ENCODE measurements at places on chromosomes 13 and 19.

DNA sequence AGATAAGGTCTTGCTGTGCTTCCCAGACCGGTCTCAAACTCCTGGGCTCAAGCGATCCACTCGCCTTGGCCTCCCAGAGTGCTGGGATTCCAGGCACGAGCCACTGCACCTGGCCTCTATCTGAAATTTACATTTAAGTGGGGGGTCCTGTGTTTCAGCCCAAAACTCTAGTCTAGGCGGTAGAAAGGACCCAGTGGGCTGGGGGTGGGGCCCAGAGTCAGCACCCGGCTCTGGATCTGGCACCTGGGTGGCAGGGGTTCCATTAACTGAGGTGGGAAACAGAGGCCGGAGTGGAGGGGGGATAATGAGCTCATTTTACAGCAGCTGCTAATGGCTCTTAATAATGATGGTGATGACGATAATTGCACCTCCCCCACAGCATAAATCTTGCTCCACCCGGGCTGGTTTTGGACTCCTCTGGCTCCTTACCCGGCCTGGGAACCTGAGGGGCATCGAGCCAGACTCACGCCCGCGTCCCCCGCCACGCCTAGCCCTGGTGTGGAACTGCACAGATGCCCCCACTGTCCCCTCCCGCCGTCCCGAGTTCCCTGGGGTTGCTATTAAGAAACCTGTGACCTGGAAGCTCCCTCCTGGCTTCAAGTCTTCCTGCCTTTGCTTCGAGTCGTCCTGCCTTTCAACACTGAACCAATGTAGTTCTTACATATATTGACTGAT, 17.8 kb upstream of the KLF2 start:
- DNase-seq, result no peak

GRCh38 chr13:22154041-22154440, 483.2 kb downstream of the FGF9 start:
- no peak for DNase-seq

DNA sequence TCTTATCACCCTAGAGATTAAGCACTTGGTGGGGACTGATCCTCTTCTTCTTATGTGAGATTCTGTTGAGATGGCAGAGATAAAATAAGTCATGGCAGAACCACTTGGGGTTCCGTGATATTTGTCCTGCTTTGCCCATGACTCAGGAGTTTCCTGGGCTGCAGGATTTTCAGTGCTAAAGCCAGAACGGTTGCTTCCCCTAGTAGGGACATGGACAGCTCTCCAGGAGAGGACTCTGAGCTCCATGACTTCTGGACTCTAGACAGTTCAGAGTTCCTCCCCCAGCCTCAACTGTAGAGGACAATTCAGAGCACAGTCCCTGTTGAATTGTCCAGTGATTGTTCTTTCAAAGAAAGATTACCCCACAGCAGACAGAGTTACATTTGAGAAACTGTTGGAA, 98.8 kb downstream of the OLFM4 start:
- no peak for DNase-seq

DNA sequence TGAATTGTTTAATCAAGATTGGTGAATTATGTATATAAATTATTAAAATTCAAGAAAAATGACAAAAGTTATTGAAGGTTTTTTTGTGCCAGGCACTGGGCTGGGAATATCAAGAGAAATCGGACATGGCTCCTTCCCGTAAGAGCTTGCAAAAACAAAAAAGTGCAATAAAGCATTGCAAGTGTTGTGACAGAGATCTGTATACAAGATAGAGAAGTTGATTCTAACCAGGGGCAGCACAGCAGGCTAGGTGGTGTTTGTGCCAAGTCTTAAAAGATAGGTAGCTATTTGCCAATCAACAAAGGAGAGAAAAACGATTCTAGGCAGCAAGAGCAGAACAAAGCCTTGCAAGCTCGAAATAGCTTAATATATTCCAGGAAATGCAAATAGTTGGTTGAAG, 123.7 kb upstream of the WASF3 start:
- no peak for DNase-seq

- no peak for DNase-seq
Observed at GRCh38 chr13:40398065-40398464, 268.4 kb downstream of the FOXO1 start.

DNA sequence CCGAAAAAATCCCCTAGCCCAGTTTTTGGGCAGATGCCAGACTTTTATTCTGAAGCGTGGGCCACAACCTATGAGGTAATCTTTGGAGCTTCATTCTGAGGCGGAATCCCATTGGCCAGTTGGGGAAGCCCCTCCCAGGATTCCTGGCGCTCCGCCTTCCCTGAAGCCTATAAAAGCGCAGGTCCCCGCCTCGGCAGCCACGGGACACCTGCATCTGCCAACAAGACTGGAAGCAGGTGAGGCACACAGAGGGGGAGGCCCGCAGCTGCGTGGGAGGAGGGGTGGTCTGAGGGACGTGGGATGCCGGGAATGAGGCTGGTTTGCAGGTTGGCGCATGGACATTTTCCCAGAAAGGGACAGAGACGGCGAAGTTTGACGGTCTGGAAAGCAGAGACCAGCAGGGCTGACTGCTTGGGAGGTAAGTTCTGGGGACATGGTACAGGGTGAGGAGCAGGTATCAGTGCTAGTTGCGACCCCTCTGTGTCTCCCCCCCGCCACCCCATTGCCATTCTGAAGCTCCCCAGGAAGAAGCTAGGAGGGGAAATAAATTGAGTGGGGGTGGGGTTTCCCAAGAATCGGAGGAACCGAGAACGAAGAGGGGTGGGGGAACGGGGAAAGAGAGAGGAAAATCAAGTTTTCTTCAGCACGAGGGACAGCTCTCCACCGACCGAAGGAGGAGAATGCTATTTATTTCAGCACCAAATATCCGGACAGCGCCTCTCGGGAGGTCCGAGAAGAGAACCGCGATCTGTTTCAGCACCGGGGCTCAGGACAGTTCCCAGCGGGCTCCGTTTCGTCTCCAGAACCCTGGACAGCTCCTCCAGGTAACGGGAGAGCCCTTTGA, 22.4 kb upstream of the FEM1A start:
- DNase-seq, result peak; percentile 98

- DNase-seq, result no peak
Observed at GRCh38 chr13:39132286-39133230, 94.3 kb downstream of the NHLRC3 start.

- DNase-seq, result no peak
Observed at GRCh38 chr13:28864544-28864943, 44.4 kb downstream of the MTUS2 start.

DNA sequence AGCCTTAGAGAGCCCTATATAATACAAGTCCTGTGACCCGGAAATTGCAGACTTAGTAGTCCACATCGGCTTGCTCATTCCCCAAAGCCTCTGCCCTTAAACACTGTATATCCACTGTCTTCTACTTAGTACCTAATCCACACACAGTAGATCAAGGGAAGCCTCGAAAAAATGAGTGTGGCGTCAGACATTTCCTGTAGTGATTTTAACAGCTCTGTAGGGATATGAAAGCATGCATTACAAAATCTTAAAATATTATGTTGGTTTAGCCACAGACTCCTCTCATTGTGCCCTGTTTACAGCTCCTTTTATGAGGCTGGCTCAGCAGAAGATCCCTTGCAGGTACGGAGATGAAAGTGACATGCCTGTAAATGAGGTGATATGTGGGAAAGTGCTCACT, 416.3 kb downstream of the LIG4 start:
- DNase-seq, result no peak

GRCh38 chr13:64551755-64552154, 2678.4 kb downstream of the PCDH9 start:
- DNase-seq, result peak; percentile 3

- DNase-seq, result peak; percentile 91
Observed at GRCh38 chr19:10936661-10937084, 8.1 kb downstream of the TIMM29 start.

DNA sequence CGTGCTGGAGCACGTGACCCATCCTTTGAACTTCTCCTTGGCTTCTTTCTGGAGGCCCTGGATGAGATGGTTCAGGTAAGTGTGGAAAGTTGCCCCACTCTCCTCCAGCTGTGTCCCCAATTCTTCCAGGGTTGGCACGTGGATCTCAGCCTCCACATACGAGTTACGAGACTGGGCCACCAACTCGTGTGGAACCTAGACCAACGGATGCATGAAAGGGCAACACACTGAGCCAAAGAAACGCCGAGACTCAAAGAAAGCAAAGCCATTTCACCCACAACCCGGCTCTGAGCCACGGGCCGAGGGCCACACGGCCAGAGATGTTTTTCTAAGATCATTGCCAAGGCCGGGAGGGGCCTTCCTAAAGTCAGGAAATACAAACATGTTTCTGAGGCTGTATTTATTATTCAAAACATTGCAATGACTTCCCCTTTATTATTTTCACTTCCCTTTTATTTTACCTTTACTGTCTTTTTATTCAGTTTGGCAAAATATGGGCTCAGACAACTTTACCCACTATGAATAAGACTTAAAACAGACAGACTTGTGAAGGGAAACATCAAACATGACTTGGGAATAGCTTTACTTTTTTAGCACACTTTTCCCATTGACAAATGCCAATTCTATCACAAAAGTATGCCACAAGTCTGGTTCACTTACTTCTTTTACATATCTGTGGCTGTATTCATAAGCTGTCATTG, 94.6 kb downstream of the KL start:
- DNase-seq, result no peak

DNA sequence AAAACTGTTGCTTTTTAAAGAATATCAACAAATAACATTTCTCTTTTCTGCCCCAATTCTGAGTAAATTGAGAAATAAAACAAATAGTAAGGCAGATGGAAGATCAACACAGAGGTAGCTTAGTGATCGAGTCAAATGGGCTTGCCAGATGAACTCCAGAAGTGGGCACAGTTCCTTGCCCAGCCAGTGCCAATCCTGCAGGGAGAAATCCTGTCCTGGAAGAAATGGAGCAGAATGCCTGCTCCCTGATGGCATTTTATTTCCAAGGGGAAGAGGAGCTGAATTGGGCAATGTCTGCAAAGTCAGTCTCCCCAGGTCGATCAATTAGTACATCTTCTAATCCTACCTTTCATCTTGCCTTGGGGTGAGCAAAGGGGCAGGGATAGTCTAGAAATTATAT, 225.3 kb downstream of the NHLRC3 start:
- no peak for DNase-seq

DNA sequence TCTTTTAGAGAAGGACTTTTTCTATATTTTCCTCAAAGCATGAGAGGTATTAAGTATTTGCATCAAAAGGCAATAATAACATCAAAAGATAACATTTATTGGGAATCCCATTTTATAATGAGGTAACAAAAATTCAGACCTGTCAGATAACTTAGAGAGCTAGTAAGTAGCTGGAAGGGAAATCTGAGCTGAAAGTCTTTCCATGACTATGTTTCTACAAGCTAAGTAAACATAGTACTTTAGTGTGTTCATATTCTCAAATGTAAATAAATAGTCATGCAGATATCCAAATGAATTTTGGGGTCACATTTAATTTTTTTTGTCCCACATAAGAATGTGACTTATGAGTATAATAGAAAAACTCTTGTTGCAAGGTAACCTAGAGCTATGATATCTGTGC, 87.3 kb upstream of the FBXL3 start:
- DNase-seq, result peak; percentile 1

DNA sequence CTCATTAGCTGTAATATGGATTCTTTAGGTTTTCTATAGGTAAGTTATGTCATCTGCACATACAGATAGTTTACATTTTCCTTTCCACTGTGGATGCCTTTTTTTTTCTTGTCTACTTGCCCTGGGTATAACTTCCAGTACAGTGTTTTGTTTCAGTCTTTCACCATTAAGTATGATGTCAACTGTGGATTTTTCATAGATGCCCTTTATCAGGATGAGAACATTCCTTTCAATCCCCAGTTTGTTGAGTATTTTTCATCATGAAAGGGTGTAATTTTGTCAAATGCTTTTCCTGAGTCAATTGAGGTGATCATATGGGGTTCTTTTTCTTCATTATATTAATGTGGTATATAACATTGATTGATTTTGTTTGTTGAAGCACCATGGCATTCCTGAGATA, 43.6 kb upstream of the SACS start:
- DNase-seq, result no peak

DNA sequence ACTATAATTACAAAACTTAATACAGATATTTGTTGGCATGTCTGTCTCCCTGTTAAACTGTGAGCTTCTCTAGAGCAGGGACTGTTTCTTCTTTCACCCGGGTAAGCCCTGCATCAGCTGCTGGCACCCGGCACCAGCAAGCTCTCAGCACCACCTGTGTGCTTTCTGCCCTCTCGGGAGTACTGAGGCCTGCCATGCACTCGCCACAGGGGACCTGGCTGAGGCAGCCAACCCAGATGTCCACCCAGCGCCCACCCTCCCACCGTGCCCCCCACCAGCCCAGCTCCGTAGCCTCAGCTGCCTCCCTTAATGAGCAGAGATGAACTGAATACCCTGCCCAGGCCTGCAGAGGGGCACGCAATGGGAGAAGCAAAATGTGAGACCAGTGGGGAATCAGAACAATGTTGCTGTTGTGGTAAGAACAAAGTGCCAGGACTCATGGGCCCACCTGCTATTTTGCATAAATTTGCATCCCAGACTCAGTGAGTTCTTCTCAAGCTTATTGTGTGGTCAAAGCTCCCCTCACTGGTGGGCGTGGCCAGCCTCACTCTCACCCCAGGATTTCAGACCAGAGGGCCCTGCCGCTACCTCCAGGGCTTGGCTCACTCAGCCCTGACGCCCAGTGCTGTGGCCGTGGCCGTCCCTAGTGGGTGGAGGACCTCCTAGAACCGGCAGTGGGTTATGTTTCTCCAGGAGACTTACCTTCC, 14.6 kb upstream of the SERPINE3 start:
- peak; percentile 14 for DNase-seq

DNA sequence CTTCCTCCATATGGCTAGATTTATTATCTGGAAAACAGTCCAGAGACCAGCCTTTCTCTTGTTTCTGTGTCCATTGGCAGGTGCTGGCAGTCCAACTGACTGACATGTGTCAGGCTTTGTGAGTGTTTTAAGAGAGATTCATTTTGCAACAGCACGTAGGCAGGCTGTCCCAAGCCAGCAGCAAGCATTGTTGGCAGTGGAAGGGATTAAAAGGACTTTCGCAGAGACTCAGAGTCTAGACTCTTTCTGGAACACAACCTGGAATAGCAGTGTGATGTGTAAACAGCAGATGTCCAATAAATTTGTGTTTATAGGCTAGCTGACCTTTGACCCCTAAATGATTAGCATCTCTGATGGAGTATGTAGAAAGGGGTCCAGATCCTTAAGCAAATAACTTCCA, 222.2 kb upstream of the SERP2 start:
- no peak for DNase-seq

- no peak for DNase-seq
Observed at GRCh38 chr19:12888006-12888603, 1.1 kb upstream of the KLF1 start.

Data from tongue (tissue), 3 donors.